A549 treated with CpdA at 1 μM for 4 hours (cell line): ENCODE measurements at places on chromosomes 13 and 19. TPM values are rescaled to one million over a fixed set of nuclear protein-coding genes. Genes with fewer than 3 reads are reported as not detected.

Gene ZNF491
- total RNA-seq = not detected in 5 replicates

Gene ZNF836
- 0.73 to 1.0 TPM (median 0.92 TPM) in 5 replicates for total RNA-seq

Gene PCID2
- total RNA-seq = 42.1 to 45.3 TPM (median 42.5 TPM) in 5 replicates

Gene TYROBP
- not detected in 5 replicates for total RNA-seq

Gene RLN3
- total RNA-seq = not detected in 5 replicates

Gene ZNF534
- total RNA-seq = not detected in 5 replicates

Gene ZNF835
- total RNA-seq = not detected in 5 replicates

Gene PLIN4
- 0.20 to 0.27 TPM (median 0.21 TPM) in 5 replicates for total RNA-seq

Gene TEX26
- total RNA-seq = not detected in 5 replicates

Gene OR7C2
- not detected in 5 replicates for total RNA-seq

Gene LILRA1
- total RNA-seq = not detected in 5 replicates

Gene CLEC17A
- not detected in 5 replicates for total RNA-seq

Gene C2CD4C
- total RNA-seq = 0.24 to 0.59 TPM (median 0.53 TPM) in 5 replicates

Gene TNNT1
- 115 to 148 TPM (median 126 TPM) in 5 replicates for total RNA-seq

Gene FGF21
- 0.08 TPM in 1 of 5 replicates, not detected in the others for total RNA-seq

Gene KDELR1
- 379 to 446 TPM (median 415 TPM) in 5 replicates for total RNA-seq

Gene CAPS
- total RNA-seq = 0.91 to 1.5 TPM (median 1.1 TPM) in 5 replicates

Gene ZSCAN5B
- 0.03 TPM in 1 of 5 replicates, not detected in the others for total RNA-seq

Gene FPR3
- total RNA-seq = not detected in 5 replicates

Gene COMP
- total RNA-seq = 0.03 TPM in 1 of 5 replicates, not detected in the others

Gene VSIG10L
- total RNA-seq = 6.7 to 10.1 TPM (median 9.5 TPM) in 5 replicates

Gene DCLK1
- 0.92 to 1.3 TPM (median 1.0 TPM) in 5 replicates for total RNA-seq

Gene WTIP
- total RNA-seq = 23.9 to 32.0 TPM (median 29.3 TPM) in 5 replicates

Gene S1PR5
- total RNA-seq = 1.7 to 2.6 TPM (median 2.3 TPM) in 5 replicates
